ENCODE measurements at places on chromosomes 13 and 19.

- no peak for DNase-seq
Observed at GRCh38 chr19:45825917-45826893, 11.1 kb upstream of the RSPH6A start.

DNA sequence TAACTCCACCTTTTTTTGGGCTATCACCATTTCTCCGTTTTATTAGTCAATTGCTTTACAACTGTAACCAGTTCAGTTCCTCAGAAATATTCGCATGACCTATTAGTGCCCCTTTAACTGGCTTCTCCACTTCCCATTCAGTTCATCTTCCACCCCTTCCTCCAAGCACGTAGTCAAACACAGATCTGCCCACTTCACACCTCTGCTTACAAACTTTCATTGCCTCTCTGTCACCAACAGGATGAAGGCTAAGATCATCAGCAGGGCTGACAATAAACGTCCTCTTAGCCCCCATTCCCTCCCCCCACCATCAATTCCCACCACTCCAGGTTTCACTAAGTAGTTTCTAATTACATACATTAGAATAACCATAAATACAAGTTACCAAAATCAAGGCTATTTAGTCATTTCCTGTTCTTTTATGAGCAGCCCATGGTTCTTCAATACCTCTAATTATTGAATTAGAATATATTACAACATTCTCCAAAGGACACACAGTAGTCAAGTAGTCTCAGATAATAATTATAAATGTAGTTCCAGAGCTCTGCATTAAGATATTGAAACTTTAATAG is 95.7 kb downstream of the SPRY2 start:
- DNase-seq = no peak

DNA sequence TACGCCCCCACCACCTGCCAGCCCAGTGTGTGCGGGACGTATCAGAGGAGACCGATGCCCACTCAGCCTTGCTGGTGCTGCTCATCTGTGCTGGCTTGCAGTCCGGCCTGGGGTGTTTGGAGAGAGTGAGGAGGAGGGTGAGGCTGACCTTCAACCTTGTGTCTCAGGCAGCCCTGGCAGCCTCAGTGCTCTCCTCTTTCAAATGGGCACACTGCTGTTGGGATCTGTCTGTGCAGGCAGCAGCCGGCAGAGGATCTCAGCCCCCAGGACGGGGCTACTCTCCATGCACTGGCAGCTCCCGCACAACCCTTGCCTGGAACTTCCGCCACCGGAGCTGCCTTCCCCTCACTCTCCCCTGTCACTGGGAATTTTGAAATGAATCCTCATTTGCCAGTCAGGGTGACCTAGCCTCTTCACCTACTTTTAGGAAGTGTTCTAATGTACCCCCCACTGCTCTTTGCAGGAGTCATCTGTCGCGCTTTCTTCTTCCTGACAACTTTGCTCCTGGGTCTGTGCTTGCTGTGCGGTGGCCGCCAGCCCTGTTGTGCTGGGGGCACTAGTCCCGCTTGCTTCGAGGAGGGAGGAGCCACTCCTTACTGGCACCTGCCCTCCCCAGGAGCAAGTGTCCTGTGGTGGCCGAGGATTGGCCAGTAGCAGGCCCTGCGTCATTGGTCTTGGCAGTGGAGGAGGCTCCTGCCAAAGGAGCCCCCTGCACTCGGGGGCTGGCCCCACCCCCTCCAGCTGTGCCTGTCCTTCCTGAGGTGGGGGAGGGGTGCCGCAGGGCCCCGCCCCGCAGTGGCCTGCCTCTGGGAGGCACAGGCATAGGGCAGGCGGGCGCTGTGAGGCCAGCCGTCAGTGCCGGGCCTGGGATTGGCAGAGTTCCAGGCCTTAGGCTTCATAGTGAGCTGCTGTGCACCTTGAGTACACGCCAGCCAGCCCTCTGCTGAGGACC is 53.4 kb downstream of the TSSK6 start:
- peak; percentile 78 for DNase-seq

DNA sequence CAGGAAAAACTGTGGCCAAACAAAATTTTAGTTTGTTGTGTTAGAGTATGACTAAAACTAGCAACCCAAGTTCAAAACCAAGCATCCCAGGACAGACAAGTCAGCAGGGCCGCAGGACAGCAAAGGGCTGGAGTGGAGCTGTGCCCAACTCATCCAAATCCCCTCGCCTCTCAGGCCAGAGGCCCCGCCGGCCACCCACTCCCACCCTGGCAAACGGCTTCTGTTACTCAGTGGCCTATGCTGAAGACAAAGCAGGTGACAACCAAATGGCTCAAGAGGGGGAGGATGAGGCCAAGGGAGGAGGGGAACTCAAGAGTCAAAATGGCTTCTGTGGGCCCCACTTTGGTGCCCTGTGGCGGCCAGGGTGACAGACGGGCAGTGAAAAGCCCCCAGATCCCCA is 69.7 kb downstream of the SLC7A1 start:
- no peak for DNase-seq

Data from DMS79 (cell line).